ENCODE measurements at places on chromosomes 11 and 22.

DNA sequence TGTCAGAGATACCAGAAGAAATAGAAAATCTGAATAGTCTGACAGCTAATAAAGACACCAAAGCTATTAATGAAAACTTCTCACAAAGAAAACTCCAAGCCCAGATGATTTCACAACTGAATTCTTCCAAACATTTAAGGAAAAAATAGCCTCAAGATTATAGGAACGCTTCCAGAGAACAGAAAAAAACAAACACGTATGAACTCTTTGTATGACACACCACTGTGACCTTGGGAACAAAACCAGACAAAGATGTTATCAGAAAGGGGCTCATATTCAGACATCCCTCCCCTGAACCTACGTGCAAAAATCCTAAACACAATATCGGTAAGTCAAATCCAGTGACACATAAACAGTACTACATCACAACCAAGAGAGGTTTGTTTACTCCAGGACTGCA, 23.5 kb downstream of the CERK start:
- no peak for DNase-seq

- DNase-seq = no peak
These were observed 50.6 kb upstream of the PPARA start for GRCh38 chr22:46099740-46100139.

DNA sequence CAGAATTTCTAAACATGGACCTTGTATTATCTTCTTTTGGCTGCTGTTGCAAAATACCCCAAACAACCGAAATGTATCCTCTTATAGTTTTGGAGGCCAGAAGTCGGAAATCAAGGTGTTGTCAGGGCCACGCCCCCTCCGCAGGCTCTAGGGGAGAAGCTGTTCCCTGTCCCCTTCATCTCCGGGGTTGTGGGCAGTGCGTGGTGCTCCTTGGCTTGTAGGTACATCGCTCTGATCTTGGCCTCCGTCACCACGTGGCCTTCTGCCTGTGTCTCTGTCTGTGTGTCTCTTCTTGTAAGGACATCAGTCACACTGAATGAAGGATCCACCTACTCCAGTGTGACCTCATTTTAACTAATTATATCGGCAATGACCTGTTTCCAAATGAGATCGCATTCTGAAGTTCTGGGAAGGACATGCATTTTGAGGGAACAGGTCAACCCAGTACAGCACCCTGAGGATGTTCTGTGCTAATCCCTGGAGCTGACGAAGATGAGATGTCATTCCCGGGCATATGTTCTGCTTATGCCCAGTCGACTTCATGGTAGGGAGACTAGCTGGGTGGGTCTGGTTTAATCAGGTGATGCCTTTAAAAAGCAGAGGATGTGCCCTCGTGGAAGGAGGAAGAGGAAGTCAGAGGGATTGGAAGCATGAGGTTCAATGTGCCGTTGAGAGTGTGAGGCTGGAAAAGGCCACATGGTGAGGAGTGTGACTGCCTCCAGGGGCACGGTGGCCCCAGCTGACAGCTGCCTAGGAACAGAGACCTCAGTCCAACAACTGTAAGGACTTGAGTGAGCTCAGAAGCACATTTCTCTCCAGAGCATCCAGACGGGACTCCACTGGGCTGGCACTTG, 531.1 kb downstream of the TBC1D22A start:
- DNase-seq = no peak

GRCh38 chr11:77212314-77213007, 84.4 kb downstream of the MYO7A start:
- DNase-seq = no peak

DNA sequence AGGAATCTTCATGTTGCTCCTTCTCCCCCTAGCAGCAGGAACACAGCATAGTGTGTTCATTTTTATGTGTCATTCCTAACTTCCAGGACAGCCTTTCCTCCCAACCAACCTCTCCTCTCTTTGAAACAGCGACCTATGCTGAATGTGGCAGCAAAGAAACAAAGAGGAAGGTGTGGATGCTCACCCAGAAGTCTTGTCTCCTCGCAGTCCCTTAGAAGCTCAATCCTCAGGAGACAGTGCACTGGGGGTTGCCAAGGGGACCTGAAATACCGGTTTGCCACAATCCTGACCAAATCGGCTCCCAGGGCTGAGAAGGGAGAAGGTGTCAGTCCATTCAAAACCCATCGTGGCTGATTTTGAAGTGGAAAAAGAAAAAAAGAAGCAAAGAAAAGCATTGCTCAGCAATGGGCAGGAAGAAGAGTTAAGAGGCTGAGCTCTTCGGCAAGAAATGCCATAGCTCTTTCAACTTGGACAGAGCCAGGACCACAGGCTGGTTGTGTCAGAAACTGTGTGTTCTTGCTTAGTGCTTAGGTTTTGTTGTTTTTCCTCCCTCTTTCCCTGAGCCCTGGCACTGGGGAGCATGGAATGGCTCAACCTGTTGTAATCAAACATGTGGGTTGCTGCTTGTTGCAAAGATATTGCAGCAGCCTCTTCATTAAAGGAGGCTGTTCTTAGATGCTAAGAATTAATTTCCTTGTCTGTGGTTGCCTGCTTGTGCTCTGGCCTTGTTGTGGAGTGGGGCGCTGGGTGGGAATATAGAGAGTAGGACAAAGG, 30.4 kb upstream of the TENM4 start:
- no peak for DNase-seq

- DNase-seq = no peak
These were observed 100.3 kb downstream of the TSPAN18 start for GRCh38 chr11:44826922-44827643.

DNA sequence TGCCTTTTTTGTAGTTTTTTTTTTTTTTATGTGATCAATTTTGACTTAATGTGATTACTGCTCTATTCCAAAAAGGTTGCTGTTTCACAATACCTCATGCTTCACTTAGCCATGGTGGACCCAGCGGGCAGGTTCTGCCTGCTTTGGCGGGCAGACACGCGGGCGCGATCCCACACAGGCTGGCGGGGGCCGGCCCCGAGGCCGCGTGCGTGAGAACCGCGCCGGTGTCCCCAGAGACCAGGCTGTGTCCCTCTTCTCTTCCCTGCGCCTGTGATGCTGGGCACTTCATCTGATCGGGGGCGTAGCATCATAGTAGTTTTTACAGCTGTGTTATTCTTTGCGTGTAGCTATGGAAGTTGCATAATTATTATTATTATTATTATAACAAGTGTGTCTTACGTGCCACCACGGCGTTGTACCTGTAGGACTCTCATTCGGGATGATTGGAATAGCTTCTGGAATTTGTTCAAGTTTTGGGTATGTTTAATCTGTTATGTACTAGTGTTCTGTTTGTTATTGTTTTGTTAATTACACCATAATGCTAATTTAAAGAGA, 12.5 kb downstream of the CCND1 start:
- no peak for DNase-seq

DNA sequence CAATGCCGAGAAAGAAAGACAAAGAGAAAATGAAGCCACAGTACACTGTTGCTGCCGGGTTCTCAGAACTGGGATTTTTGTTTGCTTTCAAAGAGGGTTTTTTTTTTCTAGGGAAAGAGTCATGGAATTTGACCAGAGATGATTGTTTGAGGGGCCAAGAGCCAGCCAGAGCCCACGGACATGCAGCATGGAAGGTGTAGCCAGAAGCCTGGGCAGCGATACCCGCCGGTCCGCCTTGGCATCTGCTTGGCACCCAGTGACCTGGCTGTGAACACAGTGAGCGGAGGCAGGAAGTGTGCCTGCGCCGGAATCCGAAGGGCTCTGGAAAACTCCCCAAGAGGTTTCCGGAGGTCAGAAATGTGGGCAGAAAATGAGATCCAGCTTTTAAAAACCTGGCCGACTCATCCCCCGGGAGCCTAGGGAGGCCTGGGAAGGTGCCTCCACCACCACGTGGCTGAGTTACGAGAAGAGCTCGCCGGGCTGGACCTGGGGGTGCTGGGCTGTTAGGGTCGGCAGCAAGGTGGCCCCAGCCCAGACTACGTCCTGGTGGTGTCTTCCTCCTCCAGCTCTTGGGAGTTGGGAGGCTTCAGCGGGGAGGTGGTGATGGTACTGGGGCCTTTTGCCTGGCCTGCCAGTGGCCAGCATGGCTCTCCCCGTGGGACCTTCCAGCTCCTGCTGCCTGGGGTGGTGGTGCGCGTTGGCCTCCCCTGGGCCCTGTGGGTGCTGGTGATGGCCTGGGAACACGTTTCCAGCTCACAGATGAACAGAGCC, 61.6 kb upstream of the PPARA start:
- DNase-seq = no peak

GRCh38 chr11:110463153-110463552, 33.4 kb downstream of the FDX1 start:
- DNase-seq = no peak

- DNase-seq = no peak
These were observed 1.1 kb upstream of the CBL start for GRCh38 chr11:119205080-119205479.

- DNase-seq = no peak
These were observed 33.0 kb downstream of the PRR5L start for GRCh38 chr11:36328966-36329673.

DNA sequence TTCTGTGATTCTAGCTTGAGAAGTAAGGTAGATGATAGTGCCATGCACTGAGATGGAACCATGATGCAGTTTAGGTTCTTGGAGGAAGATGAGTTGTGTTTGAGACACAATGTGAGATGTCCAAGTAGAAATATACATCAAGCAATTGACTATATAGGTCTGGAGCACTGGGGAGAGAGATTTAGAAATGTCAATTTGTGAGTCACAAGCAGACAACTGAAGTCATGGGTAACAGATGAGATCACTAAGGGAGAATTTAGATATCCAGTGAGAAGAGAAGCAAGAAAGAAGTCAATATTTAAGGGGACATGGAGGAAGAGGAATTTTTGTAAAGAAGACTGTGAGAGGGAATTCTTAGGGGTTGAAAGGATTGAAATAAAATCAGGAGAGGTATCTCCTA, 65.1 kb upstream of the RRAS2 start:
- no peak for DNase-seq

DNA sequence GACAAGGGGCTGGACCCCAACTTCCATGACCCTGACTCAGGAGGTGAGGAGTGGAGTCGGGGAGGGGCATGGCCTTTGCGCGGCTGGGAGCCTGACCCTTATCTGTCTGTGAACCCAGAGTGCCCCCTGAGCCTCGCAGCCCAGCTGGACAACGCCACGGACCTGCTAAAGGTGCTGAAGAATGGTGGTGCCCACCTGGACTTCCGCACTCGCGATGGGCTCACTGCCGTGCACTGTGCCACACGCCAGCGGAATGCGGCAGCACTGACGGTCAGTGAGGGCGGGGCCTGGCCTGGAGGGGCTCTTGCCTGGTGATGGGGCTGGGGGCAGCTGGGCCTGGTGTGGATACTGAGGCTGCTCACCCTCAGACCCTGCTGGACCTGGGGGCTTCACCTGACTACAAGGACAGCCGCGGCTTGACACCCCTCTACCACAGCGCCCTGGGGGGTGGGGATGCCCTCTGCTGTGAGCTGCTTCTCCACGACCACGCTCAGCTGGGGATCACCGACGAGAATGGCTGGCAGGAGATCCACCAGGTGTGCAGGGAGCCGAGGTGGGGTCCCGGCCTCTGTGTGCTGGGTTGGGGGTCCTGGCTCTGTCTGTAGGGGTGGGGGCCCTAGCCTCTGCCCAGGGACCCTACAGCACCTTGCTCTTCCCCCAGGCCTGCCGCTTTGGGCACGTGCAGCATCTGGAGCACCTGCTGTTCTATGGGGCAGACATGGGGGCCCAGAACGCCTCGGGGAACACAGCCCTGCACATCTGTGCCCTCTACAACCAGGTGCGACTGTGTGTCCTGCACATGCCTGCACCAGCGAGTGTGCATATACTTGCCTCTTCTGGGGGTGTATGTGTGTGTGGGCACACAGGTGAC, 6.3 kb downstream of the SHANK3 start:
- DNase-seq = no peak

- DNase-seq = no peak
These were observed 77.7 kb downstream of the LINC01488 start for GRCh38 chr11:69559181-69559580.

GRCh38 chr22:30305519-30305905, 16.2 kb upstream of the CASTOR1 start:
- DNase-seq = no peak

- no peak for DNase-seq
These were observed 149.8 kb downstream of the TTC17 start for GRCh38 chr11:43508511-43508918.

DNA sequence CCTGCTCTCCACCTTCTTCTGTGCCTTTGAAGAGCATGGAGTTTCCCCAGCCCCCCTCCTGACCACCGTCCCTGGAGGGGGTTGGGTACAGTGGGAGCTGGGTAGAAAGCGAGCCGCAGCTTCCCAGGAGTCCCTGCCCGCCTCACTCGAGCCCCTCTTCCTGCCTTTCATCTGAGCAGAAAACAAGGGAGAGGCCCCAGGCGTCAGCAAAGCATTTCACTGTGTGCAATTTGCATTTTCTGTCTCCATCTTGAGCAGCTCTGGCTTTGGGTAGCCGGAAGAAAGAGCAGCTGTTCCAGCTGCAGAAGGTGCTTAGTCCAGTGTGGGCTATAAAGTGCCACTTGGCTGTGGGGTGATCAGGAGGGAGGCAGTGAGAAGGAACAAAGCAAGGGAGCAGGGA, 229.7 kb downstream of the CEP164 start:
- no peak for DNase-seq

DNA sequence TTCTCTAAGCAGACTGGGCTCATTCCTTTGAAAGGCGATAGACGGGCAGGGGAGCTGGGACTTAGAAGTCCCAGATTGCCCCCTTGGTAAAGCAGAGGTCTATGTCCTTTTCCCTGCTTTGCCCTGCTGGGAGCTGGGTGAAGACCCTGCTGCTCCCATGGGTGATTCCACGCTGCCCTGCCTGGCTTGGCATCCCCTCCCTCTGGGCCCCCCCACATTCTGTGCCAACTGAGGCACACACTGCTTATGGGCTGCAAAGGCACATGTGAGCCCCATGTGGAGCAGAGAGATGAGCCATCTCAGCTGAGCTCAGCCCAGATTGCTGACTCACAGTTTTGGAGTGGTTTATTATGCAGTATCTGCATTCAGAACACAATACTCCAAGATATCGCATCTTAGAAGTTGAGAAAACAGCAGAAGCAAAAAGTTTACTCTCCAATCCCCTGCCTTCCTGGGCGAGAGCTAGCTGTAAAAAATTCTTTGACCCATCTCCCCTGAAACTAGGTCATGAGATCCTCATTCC, 127.2 kb downstream of the ST3GAL4 start:
- no peak for DNase-seq

- no peak for DNase-seq
These were observed 10.5 kb upstream of the DEPDC7 start for GRCh38 chr11:33005175-33005574.

GRCh38 chr11:29782447-29782846, 234.4 kb downstream of the KCNA4 start:
- DNase-seq = no peak

- DNase-seq = no peak
These were observed 94.5 kb downstream of the FDX1 start for GRCh38 chr11:110524238-110524637.
